Adipocyte (in vitro differentiated cells): ENCODE measurements at places on chromosomes 2 and 18.

DNA sequence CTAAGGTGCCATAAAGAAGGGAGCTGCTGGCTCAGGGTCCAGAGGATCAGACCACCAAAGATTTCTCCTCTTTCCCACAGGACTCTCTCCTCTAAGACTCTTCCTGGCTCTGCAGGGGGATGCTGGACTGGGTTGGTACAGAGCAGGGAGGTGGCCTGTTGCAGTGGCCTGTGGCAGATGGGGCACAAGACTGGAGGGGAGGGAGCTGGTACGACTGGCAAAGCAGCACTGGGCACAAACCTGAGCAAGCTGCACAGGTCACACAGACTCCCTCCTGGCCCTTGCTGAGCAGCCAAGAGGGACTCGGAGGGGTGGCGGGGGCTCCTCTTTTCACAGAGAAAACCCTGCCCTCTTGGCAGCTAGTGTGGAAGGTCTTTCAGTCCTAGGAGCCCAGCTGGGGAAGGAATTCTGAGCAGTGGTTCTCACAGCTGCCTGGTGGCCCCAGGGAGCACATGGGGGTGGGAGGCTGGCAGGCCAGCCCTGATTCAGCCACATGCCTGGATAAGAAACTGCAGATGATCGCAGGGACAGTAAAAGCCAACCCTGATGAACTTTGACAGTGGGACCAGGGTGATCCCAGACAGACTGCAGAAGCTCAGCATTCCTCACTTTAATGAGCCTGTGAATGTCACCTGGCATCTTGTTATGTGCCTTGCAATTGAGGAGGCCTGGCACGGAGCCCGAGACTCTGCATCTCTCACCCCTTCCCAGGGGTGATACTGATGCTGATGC lies 32.5 kb upstream of the ACAA2 start:
- DNase-seq: no peak

DNA sequence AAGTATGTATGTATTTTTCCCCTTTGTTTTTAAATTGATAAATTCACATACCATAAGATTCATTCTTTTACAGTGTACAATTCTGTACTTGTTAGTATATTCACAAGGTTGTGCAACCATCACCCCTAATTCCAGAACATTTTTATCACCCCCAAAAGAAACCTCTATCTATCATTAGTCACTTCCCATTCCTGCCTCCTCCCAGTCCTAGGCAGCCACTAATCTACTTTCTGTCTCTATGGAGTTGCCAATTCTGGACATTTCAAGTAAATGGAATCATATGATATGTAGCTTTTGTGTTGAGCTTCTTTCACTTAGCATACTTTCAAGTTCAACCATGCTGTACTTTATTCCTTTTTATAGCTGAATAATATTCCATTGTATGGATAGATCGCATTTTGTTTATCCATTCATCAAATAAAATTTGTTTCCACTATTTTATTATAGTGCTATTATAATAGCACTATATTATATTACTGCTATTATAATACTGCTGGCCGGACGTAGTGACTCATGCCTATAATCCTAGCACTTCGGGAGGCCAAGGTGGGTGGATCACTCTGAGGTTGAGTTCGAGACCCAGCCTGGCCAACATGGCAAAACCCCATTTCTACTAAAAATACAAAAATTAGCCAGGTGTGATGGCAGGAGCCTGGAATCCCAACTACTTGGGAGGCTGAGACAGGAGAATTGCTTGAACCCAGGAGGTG lies 10.9 kb downstream of the STARD7 start:
- no peak for DNase-seq

GRCh38 chr18:57970356-57971095 lies 73.5 kb upstream of the NEDD4L start:
- DNase-seq: no peak

GRCh38 chr18:78906066-78906465 lies 73.6 kb upstream of the SALL3 start:
- no peak for DNase-seq

- peak; percentile 72 for DNase-seq
These were observed 673 bp upstream of the SMCHD1 start for GRCh38 chr18:2654928-2655177.

- DNase-seq: no peak
These were observed 67.1 kb downstream of the MGAT5 start for GRCh38 chr2:134320930-134321329.

GRCh38 chr2:223820549-223820948 lies 16.8 kb downstream of the AP1S3 start:
- no peak for DNase-seq

DNA sequence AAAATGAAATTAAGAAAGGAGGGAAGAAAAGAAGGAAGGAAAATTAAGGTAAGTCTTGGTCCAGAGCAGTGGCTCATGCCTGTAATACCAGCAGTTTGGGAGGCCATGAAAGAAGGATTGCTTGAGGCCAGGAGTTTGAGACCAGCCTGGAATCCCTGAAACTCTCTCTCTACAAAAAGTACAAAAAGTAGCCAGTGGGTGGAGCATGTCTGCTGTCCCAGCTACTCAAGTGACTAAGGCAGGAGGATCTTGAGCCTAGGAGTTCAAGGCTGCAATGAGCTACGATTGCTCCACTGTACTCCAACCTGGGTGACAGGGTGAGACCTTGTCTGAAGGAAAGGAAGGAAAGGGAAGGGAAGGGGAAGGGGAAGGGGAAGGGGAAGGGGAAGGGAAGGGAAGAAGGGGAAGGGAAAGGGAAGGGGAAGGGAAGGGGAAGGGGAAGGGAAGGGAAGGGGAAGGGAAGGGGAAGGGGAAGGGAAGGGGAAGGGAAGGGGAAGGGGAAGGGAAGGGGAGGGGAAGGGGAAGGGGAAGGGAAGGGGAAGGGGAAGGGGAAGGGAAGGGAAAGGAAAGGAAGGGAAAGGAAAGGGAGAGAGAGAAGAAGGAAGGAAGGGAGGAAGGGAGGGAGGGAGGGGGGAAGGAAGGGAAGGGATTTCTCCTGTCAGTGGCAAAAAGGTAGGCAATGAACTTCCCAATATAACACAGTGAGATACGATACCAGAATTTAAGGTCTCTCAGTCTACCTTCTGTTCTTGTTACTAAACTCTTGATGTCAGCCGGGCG lies 412.8 kb downstream of the CMPK2 start:
- peak; percentile 10 for DNase-seq

DNA sequence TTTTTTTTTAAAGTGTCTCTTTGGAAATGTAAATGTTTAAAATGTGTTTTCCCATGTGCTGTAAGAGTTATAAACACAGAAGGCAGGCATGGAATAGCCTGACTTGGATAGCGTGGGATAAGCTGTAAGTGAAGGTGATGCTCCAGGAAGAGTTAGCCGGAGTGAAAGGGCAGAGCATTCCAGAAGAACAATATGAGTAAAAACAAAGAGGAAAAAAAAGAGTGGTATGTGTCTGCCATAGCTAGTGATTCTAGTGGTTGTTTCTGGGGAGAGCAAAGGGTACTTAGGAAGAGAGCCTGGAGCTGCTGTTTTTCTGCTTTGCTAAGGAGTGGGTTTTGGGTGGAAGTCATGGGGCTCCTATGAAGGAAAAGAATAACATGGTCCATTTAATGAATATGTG lies 126.9 kb upstream of the DLGAP1 start:
- DNase-seq: no peak

GRCh38 chr2:128497461-128497860 lies 178.8 kb upstream of the HS6ST1 start:
- DNase-seq: no peak

GRCh38 chr2:10406491-10407188 lies 41.5 kb downstream of the ODC1 start:
- no peak for DNase-seq
